ENCODE measurements at places on chromosomes 5 and 9.

DNA sequence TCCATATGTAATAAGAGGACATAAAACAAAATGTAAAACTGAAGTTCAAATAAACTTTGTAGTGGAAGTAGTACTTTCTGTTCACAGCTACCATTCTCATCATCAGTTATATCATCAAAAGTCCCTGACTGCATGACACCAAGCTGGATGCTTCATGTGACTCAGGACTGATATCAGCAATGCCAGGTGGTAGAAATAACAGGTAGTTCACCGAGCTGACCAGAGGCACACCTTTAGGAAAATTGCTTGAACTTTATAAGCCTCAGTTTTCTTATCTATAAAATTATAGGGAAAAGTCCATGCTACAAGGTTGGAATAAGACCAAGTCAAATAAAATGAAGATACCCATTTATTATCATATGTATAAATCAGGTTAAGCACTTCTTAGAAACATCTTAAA lies 124.9 kb upstream of the PTGER4 start:
- DNase-seq, result no peak

GRCh38 chr9:22214021-22214420 lies 204.9 kb upstream of the CDKN2B start:
- DNase-seq, result no peak

DNA sequence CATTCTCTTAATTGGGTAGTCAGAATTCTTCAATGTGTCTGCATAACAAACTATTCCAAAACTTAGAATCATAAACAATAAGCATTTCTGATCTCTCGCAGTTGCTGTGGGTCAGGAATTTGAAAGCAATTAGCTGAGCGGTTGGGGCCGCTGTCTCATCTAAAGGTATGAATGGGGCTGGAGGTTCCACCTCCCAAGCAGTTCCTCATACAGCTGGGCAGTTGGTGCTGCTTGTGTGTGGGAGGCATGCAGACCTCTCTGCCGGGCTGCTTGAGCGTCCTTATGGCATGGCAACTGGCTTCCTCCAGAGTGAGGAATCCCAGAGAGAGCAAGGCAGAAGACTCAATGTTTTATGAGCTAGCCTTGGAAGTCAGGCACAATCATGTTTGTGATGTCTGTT lies 30.2 kb upstream of the SEMA4D start:
- no peak for DNase-seq

DNA sequence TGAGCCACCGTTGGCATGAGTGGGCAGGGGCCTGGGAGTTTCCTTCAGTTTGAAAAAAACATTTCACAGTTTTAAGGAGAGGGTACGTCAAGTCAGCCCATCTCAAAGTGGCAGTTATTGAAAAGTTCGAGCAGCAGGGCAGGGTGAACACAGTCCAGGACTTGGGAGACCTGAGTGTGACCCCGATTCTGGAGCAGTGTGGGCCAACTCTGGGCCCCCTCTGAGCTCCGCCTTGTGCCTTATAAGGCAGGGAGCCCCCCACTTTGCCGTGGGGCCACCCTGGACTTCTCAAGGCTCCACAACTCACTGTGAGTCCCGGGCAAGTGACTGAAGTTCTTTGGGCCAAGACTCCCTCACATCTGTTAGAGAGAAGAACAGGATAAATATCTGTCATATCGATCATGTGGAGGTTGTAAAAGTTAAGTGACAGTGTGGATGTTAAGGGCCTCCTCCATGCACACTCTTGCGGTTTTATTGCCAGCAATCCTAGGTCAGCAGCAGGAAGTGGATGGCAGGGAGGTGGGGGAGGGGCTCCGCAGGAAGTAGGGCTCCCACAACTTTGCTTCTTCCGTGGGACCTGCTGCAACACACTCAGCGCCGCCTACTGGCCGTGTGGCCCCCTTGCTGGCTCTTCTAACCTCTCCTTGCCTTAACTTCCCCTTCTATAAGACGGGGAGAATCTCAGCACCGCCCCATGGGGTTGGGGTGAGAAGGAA lies 38.4 kb downstream of the HRH2 start:
- peak; percentile 67 for DNase-seq

Measured in NCI-H510A treated with DMSO at 0.1 percent for 48 hours (cell line).